ENCODE measurements at places on chromosomes 3 and 15.

GRCh38 chr3:124451630-124452317 lies 278.5 kb upstream of the UMPS start:
- DNase-seq = no peak

GRCh38 chr15:32649342-32649741 lies 7.8 kb downstream of the SCG5 start:
- no peak for DNase-seq

DNA sequence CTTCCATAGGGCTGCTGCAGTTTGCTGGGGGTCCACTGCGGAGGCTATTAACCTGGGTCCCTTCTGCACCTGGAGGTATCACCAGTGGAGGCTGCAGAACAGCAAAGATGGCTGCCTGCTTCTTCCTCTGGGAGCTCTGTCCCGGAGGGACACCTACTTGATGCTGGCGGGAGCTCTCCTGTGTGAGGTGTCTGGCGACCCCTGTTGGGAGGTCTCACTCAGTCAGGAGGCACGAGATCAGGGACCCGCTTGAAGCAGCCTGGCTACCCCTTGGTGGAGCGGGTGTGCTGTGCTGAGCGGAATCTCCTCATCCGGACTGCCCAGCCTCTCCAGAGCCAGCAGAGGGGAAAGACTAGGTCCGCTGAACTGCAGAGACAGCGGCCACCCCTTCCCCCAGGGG lies 56.0 kb upstream of the CTXND1 start:
- no peak for DNase-seq

- no peak for DNase-seq
Measured at GRCh38 chr3:59526999-59527398, 477.2 kb upstream of the CFAP20DC start.

DNA sequence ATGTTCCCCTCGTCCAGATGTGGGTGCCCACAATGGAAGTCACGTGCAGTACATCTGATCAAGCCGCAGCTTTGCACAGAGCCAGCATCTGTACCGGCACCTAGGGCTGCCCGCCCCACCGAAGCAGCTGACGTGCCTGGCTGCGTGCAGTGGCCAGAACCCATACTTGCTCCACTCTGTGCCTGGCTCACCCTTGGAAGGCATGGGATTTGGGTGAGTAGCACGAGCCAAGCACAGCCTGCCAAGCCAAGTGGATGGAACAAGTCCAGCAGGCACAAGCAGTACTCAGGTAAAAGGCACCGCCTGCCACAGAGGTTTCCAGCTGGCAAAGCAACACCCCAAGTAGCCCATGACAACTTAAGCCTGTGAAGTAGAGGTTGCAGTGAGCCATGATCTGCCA lies 261.3 kb downstream of the TBC1D5 start:
- no peak for DNase-seq

- DNase-seq = no peak
Measured at GRCh38 chr3:134646086-134646485, 4.7 kb downstream of the KY start.

GRCh38 chr3:68408626-68409025 lies 523.7 kb downstream of the TAFA4 start:
- no peak for DNase-seq

DNA sequence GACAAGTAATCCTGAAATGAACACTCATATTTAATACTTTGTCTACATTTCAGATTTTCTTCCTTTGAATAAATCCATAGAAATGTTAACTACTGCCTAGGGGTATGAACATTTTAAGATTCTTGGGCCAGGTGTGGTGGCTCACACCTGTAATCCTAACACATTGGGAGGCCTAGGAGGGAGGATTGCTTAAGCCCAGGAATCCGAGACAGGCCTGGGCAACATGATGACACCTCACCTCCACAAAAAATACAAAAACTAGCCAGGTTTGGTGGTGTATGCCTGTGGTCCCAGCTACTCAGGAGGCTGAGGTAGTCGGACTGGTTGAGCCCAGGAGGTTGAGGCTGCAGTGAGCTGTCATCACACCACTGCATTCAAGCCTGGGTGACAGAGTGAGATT lies 73.9 kb upstream of the PIAS1 start:
- no peak for DNase-seq

GRCh38 chr3:59426821-59427565 lies 377.2 kb upstream of the CFAP20DC start:
- DNase-seq = no peak

- DNase-seq = no peak
Measured at GRCh38 chr3:194294199-194294894, 56.8 kb downstream of the CPN2 start.

- no peak for DNase-seq
Measured at GRCh38 chr3:191051037-191051436, 148.0 kb upstream of the OSTN start.

DNA sequence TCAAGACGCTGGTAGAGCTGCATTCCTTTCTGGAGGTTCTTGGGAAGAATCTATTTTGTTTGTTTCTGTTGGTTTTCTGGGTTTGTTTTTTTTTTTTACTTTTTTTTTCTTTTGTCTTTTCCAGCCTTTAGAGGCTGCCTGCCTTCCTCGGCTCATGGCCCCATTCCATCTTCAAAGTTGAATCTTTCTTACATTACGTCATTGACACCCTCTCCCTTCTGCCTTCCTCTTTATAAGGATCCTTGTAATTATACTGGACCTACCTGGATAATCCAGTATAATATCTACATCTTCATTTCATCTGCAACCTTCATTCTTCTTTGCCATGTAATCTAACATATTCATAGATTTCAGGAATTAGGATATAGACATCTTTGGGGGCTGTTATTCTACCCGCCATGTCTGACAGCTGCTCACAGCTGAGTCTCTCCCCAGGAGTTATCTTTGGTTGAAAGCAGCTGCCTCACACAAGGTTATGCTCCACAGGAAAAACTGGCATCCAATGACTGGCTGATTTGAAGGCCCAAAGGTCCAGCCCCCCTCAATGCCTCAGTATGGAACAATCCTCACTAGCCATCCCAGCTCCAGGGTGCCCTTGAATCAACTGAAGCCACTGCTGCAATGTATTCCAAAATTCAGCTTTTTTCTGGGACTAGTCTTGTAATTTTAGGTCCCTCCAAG lies 38.4 kb upstream of the THBS1 start:
- DNase-seq = no peak

GRCh38 chr3:56048331-56048730 lies 419.9 kb downstream of the ERC2 start:
- DNase-seq = no peak

GRCh38 chr15:63019511-63020109 lies 22.9 kb upstream of the TPM1 start:
- DNase-seq = no peak

DNA sequence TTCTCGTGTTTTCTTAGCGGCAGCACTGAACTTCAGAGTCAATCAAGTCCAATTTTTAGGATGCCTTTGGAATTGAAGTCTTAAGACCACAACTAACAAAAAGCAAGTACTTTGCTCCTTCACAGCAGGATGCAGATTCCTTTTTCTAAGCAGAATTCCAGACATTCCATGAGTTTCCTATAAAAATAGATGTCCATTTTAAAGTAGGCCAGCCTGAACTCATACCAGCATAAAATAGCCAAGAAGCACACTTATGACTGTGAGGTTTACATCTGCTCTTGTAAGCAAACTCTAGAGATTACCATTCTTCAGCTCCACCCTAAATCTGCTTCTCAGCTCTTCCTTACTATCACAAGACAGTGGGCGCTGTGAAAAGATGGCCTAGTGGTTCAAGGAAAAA lies 85.8 kb downstream of the THBS1 start:
- no peak for DNase-seq

- DNase-seq = no peak
Measured at GRCh38 chr3:12218161-12218560, 59.4 kb upstream of the TIMP4 start.

All from stimulated activated CD4-positive, alpha-beta T cell treated with anti-CD3 and anti-CD28 coated beads, Interleukin-1b, Interleukin-23, amount 100 ng/mL, for 4 hours (primary cell).